HFFc6 (cell line): ENCODE measurements at places on chromosomes 12 and 14.

GRCh38 chr12:58860788-58861240 is 59.5 kb downstream of the LRIG3 start:
- DNase-seq = no peak

GRCh38 chr14:105091517-105092170 is 26.4 kb upstream of the GPR132 start:
- peak; percentile 30 for DNase-seq

DNA sequence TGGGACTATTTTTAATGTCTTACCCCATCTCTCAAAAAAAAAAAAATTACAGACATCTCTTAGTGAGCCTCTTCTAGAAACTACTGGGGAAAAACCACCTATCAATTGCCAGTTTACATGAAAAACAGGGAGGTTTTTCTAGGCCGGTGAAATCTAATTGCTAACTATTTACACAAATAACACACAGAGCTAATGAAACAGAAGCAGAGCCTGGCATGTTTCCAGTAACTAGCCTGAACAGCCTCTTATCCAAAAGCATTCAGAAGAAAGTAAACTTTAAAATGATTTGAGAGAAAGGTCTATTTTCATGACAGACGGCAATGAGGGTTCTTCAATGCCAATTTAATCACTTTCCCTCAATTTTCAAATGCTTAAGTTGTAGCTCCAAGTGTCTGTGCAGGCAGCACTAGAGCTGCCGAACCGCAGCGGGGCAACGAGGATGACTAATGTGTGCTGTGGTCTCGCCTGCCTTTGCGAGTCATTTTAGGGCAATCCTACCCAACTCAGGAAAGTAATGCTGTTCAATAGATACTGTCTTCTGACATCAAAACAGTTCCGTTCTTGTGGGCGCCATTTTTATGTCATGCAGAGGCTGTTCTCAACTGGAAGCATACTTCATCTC is 84.6 kb downstream of the SETD3 start:
- DNase-seq = no peak

DNA sequence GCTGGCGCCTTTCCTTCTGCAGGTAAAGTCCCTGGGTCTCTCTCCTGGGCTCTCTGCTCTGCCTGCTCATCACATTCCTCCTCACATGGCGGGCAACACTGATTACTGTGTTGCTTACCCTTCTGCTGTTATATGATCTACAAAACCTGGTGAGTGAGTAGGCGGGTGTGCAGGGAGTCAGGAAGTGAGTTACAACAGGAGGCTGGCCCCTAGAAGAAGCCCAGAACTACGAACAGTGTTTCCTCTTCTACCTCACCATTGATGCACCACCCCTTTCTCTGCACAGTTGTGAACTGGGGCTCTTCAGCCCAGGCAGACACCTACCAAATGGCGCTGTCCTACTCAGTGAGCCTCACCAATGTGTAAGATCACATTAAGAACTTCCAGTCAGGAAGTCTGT is 4.9 kb upstream of the KLHL33 start:
- no peak for DNase-seq

DNA sequence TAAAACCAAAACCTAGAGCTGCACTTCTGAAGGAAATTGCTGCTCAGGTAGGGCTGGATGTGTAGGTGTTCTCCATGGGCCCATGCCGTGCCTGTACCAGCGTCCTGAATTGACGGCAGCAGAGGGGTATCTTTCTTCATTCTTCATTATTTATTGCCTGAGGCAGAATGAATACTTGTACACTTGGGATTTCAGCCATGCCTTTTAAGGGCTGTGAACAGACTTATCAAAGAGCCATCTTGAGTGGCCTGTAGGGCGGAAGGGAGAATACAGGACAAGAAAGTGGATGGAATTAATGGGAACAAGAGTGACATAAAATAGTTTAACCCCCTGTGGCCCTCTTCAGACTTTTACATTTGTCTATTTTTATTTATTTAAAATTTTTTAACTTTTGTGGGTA is 61.4 kb downstream of the RASSF3 start:
- DNase-seq = no peak

DNA sequence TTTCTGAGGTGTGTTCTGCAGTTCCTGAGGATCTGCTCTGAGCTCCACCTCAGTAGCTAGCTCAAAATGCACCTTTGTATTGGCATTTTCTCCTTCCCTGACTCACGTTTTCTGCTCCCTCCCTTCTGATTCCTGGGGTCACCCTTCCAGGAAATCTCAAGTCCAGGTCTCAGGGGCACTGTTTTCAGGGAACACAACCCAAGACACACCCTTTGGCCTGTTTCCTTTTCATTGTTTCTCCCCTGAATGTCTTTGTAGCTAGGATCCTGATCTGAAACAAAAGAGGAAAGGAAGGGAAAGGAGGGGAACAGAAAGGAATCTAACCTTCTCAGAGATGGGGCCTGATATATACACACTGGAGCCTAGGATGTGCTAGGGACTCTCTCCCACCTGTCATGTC is 7.3 kb upstream of the RIPK3 start:
- DNase-seq = no peak

- peak; percentile 90 for DNase-seq
Observed at GRCh38 chr12:93879476-93880421, 202.6 kb downstream of the CRADD start.

DNA sequence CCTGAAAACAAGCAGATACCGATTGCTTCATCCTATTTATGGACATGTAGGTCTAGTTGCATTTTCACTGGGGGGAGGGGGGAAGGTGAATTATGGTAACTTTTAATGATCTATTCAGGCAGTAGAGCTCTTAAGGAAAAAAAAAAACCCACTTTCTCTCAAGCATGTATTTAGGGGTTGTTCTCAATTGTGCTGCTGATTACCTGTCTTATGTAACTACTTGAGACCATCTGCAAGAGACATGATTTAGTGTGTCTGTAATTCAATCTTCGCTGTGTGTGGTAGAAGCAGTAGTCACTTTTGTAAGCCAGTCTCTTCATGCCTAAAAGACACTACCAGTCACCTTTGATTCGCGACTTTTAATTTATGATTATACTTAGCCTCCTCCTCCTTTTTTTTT is 8.9 kb downstream of the CALM1 start:
- DNase-seq = no peak

DNA sequence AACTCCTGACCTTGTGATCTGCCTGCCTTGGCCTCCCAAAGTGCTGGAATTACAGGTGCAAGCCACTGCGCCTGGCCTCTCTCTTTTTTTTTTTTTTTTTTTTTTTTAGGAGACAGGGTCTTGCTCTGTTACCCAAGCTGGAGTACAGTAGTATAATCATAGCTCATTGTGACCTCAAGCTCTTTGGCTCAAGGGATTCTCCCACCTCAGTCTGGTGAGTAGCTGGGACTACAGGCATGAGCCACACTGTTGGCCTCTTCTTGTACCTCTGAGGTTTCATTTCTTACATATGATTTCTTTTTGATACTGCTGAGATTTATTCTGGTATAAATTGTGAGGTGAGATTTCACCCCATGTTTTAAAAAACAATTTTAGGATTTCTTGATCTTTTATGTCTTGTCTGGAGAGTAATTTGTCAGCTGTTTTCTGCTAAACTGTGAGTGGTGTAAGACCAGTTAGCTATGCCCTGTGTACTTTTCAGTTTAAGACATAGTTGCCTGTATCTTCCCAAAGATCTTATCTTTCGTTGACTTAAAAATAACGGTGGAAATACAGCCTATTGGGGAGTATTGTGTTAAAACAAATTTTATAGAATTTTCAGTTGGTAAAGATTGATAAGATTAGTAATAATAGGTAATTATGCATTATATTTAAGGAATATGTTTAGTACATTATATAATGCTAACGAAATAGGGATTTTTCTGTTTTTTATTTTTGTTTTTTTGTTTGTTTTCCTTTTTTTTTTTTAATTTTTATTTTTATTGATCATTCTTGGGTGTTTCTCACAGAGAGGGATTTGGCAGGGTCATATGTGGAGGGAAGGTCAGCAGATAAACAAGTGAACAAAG is 31.7 kb downstream of the WDR20 start:
- DNase-seq = no peak

- no peak for DNase-seq
Observed at GRCh38 chr14:63290741-63291430, 27.8 kb downstream of the GPHB5 start.

GRCh38 chr14:40133463-40133862 is 701.2 kb upstream of the FBXO33 start:
- no peak for DNase-seq

GRCh38 chr14:23547924-23548323 is 3.6 kb downstream of the ZFHX2 start:
- DNase-seq = no peak

GRCh38 chr12:124408822-124409517 is 114.1 kb downstream of the RFLNA start:
- no peak for DNase-seq

- DNase-seq = no peak
Observed at GRCh38 chr14:65738339-65738738, 325.8 kb downstream of the FUT8 start.

GRCh38 chr12:66765204-66765603 is 86.3 kb upstream of the GRIP1 start:
- no peak for DNase-seq

DNA sequence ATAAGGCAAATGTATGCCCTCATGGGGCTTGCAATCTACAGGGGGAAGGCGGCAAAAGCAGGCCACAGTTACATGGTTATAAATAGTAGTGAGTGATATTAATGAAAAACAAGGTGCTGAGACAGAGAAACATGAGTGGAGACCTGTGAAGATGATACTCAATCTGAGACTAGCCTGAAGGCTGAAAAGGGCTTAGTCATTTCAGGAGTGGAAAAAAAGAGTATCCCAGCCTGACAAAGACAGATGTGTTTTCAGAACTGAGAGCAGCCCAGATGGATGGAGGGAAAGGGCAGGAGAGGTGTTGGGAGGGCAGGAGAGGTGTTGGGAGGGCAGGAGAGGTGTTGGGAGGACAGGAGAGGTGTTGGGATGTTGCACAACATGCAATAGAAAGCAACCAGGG is 181.9 kb downstream of the C12orf42 start:
- DNase-seq = no peak

GRCh38 chr12:54431911-54432814 is 13.1 kb upstream of the ITGA5 start:
- peak; percentile 58 for DNase-seq
